ENCODE measurements at places on chromosomes 16 and 17. TPM values are rescaled to one million over a fixed set of nuclear protein-coding genes. Genes with fewer than 3 reads are reported as not detected.

DNA sequence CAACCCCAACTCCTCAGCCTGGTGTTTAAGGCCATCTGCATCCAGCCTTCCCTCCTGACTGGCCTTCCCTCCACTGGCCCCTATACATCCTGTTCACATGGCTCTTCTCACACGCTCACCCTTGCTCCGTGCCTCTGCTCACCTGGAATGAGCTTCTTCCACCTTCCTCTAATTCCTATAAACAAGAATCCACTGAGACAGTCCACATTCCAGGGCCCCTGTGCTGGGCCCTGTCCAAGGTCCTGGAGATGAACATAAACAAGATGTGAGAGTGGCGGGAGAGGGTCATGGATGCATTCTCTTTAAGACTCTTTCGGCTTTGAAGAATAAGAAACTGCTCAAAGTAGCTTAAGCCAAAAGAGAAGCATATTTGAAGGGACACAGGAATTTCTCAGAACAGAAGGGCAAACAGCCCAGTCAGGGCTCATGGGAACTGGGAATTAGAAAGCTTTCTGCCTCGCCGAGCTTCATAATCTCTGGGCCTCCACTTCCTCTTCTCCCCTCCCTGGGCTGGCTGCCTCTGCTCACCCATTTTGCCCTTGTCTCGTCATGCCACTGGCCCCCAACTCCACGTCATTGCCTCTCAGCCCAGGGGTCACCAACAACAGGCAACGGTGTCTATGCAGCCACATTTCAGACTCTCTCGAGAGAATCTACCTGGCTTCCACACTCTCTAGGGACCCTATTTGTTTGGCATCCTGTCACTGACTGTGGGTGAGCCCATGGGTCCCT is 13.5 kb downstream of the SPPL2C start:
- H3K4me1 ChIP-seq, result no peaks in the 10 kb centered on the region
- H3K27ac ChIP-seq, result no peak overlapping the region
- no peaks in the 10 kb centered on the region for H3K36me3 ChIP-seq
- no peak for DNase-seq

GRCh38 chr16:2333772-2334379 is 6.7 kb downstream of the ABCA3 start:
- no peaks in the 10 kb centered on the region for H3K36me3 ChIP-seq
- H3K27me3 ChIP-seq, result no peaks in the 10 kb centered on the region
- DNase-seq, result no peak
- no peak overlapping the region for H3K27ac ChIP-seq

GRCh38 chr17:64534187-64534586 is 27.4 kb downstream of the CEP95 start:
- no peak overlapping the region for H3K27ac ChIP-seq
- H3K4me3 ChIP-seq, result no peak overlapping the region
- H3K27me3 ChIP-seq, result no peaks in the 10 kb centered on the region
- H3K36me3 ChIP-seq, result no peaks in the 10 kb centered on the region

DNA sequence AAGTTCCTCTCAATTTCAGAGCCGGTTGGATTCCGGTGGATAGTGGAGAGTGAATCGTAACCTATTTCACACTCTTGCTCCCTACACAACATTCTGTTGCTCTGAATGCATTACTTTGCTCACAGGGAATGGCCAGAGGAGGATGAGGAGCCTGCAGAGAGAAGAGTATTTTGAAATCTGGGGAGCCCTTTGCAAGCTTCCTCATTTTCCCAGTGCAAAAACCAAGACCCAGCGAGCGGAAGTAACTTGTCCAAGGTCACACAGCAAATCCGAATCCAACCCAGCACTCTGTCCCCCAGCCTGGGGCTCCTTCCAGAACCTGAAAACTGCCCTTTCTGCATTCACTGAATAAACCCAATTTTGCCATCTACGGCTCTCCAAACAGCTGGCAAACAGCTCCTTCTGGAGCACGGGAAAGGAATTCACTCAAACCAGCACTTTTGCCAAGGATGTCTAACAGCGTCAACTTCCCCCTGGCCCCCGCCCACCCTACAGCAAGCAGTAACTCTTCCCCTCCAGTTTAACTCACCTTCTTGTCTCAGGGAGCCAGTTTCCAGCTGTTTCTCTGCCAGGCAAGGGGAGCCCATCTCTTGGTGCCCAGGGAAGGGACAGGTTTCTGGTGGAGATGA is 557 bp downstream of the KCNG4 start:
- DNase-seq, result no peak
- H3K36me3 ChIP-seq, result no peaks in the 10 kb centered on the region
- no peaks in the 10 kb centered on the region for H3K27me3 ChIP-seq

DNA sequence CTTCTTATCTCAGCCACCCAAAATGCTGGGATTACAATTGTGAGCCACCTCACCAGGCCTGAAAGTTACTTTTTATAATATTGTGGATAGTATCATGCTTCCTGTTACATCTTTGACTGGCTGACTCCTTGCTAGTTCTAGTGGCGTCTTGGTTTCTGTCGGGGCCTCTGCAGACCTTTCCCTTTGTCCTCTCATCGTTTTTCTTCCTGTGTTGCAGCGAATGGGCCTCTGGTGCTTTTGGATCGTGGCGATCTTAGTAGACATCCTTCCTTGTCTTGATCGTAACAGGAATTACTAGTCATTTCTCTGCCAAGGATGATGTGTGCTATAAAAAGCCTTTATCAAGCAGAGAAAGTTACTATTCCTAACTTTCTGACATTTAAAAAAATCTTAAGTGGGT is 20.8 kb downstream of the ASPSCR1 start:
- no peak for DNase-seq
- H3K4me3 ChIP-seq, result no peak overlapping the region
- no peaks in the 10 kb centered on the region for H3K36me3 ChIP-seq
- H3K4me1 ChIP-seq, result peaks cover 54% of the 10 kb centered on the region
- no peaks in the 10 kb centered on the region for H3K27me3 ChIP-seq
- no peak overlapping the region for H3K27ac ChIP-seq

Gene GGT6
- not detected for total RNA-seq

Gene DEXI
- total RNA-seq, result 83.9 TPM

Gene ABCC11
- total RNA-seq, result not detected

Gene GALR2
- total RNA-seq, result not detected

Gene TNS4
- not detected for total RNA-seq
